ENCODE measurements at places on chromosomes 13 and 19. TPM values are rescaled to one million over a fixed set of nuclear protein-coding genes. Genes with fewer than 3 reads are reported as not detected.

Gene POLD1
- 35.1 TPM for total RNA-seq

Gene GRK1
- not detected for total RNA-seq

Gene ZFR2
- total RNA-seq, result 0.41 TPM

Gene F10
- 8.9 TPM for total RNA-seq

DNA sequence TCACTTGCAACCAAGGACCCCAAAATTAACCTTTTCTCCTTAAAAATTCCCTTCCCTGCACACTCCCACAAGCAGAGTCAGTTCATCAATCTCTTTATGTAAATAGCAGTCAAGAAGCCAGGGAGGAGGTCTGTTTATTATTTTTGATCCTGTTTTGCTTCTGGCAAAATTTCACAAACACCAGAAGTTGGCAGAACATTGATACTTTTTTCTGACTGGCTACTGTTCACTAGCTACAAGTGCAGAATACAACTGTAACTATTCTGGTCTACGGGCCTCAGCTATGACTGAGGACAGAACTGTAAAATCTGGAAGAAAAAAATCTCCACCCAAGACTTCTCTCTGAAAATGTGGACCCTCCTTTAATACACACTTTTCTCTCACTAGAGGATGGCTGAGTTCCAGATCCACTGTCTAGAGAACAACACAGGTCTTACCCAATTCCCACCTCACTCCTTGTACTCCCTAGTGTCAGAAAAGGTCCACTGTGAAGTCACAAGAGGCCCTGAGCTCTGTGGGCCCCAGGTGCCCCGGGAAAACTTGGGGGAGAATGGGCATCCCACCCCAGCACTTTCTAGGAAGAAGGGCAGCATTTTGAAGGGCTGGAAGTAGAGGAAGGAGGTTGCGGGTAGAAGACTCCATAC lies 14.5 kb downstream of the STARD13 start:
- DNase-seq, result no peak
- no peak overlapping the region for H3K4me3 ChIP-seq
- H3K36me3 ChIP-seq, result no peaks in the 10 kb centered on the region
- no peaks in the 10 kb centered on the region for H3K27me3 ChIP-seq
